ENCODE measurements at places on chromosomes 1 and 21. TPM values are rescaled to one million over a fixed set of nuclear protein-coding genes. Genes with fewer than 3 reads are reported as not detected.

MACO1 gene
- polyA plus RNA-seq, result 17.5 TPM

DNA sequence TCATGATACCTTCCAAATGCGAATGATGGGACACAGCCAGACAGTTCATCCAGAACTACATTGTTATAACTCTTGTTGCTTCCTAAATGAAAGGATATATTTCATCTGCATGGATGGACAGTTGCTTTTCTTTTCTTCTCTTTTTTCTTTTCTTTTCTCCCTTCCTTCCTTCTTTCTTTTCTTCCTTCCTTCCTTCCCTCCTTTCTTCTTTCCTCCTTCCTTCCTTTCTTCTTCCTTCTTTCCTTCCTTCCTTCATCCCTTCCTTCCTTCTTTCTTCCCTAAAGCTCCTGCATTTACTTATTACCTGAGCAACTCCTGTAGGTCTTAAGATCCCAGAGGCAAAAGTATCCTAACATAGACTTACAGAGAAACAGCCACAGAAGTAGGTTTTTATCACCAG lies 221.6 kb downstream of the DUSP10 start:
- DNase-seq, result no peak

- no peak for DNase-seq
Measured at GRCh38 chr1:33925586-33925985, 61.7 kb downstream of the HMGB4 start.

DNA sequence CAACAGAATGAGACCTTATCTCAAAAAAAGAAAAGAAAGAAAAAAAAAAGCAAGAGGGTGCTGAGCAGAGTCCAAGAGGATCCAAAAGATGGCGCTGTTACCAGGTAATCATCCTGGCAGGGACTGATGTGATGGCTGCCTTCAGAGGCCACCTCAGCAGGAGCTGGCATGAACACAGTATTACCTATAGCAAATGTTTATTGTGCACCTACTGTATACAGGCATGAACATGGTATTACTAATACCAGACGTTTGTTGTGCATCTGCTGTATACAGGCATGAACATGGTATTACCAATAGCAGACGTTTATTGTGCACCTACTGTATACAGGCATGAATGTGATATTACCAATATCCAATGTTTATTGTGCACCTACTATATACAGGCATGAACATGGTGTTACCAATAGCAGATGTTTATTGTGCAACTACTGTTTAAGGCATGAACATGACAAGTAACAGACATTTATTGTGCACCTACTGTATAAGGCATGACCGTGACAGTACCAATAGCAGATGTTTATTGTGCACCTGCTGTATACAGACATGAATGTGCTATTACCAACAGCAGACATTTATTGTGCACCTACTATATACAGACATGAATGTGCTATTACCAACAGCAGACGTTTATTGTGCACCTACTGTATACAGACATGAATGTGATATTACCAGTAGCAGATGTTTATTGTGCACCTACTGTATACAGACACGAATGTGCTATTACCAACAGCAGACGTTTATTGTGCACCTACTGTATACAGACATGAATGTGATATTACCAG lies 115.1 kb upstream of the TMEM51 start:
- peak; percentile 9 for DNase-seq

GRCh38 chr1:159923203-159924024 lies 1.9 kb downstream of the TAGLN2 start:
- DNase-seq, result peak; percentile 89

PROX1 gene
- polyA plus RNA-seq, result 7.8 TPM

DNA sequence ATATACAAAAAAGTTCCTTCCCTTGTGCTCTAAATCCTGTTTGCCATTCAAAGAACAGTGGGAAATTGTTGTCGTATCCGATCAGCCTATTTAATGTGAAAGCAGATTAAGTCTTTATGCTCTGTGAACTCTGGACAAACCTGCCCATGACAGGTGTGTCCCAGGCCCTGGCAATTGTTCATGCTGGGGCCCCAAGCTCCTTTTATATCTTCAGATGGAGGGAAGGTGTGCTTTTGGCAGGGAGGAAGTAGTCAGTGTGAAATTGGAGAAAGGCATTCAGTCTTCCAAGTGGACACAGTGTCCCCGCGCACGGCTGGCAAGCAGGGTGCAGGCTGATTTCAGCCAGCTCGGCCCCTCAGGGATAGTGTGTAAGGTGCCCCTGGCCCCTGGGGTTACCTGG lies 135.1 kb upstream of the F3 start:
- DNase-seq, result peak; percentile 42

DNA sequence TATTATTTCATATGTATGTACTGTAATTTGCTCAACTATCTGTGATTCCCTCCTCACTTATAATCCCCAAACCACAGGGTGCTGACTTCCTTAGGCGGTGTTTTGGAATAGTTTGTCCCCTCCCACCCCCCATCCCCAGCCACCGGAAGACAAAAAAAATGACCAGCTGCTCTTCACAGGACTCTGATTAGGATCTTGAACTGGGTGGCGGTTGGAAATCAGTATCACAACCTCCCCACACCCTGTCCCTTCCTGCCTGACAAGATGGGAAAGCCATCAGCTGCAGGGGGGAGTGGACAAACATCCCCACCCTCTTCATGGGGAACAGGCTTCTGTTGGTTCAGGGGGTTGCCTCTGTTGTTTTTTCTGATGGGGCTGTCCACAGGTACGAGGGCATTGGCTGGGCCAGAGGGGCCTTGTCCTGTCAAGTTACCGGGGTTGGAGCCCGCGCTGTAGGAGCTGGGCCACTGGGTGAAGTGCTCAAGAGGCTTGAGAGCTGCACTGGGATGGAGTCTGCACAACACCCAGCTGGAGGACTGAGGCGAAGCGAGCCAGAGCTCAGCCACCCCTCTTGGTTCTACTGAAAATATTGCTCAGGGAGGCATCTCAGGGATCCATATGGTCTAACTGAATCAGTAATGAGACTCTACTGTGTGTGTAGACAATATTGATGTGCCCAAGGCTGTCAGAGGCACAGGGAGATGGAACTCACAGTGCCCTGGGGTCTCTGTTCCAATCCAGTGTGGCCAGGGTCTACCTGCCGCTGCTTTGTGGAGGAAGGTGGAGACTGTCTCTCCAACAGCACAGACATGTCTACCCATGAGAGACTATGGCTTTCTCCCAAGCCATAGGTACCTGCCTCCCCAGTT lies 28.2 kb downstream of the NAV1 start:
- DNase-seq, result no peak

HCRTR1 gene
- polyA plus RNA-seq, result 0.81 TPM

DNA sequence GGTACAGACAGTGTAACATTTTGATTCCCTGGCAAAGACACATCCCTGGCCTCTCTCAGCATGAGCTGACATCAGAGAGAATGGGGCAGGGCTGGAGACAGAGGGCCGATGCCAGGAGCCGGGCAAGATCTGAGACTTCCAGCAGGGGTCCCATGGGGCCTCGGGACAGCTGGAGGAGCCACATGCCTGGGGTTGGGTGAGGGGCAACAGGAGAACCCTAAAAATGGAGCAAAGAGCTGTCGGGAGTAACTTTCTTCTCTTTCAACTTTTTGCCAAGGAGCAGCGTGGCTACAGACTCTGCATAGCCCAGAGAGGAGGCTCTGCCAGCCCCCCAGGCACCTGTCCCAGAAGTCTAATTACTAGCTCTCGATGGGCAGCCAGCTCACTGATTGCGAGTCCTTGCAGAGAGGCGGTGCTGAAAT lies 130.8 kb downstream of the LACTBL1 start:
- DNase-seq, result no peak

- no peak for DNase-seq
Measured at GRCh38 chr1:65827346-65827745, 34.7 kb downstream of the PDE4B start.

DNA sequence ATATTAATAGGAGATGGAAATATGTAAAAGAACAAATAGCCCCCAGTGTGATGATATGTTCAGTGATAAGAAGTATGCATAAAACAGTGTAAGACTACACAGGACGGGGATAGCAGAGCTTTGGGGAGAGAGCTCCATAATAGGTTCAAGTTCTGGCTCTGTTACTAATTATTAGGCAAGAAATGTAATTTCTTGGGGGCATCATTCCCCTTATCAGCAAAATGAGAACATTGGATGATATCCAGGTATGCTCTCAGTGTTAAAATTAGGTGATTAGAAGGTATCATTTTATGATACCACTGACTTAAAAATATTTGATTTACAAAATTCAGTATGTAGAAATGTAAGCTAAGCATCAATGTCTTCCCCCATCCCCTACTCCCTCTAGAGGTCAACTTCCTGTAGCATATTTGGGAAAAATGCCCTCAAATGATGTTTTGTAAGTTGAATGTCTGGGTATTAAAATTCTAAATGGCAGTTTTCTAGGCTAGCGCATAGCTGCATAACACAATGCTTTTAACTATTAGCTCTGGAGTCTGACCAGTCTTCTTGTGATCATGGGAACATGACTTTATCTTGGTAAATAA lies 585.7 kb upstream of the CAMK1G start:
- no peak for DNase-seq

DNA sequence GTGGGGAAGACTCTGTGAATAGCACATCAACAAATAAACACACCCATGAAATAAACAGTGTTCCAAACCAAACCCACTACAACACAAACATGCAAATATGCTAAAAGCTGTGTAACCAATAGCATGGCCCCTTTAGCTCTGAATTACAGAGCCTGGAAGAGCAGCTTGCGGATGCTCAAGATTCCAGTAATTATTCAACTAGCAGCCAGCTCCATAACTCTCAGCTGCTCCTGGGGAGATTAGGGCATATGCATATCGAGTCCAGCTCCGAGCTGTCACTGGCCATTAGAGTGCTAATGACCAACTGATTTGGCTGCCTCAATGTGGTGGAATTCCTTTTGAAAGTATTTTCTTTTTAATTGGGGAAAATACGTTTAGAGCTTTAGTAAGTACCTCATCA lies 207.1 kb downstream of the HHAT start:
- no peak for DNase-seq

DNA sequence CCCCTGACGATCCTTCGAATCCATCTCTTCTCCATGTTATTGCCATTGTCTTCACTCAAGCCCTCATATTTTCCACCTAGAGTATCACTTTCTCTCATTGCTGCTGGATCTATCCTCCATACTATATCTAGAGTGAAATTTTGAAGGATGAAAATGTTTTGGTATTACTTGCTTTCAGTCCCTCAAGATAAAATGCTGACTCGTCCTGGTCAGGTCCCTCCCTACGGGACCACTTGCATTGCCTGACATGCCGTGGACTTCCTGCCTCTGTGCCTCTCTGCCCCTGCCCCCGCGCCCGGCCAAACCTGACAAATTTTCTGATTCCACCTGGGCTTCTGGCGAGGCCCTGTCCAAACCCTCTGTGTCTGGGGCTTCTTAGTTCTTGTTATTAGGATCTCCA lies 23.6 kb downstream of the SPATA46 start:
- no peak for DNase-seq

DNA sequence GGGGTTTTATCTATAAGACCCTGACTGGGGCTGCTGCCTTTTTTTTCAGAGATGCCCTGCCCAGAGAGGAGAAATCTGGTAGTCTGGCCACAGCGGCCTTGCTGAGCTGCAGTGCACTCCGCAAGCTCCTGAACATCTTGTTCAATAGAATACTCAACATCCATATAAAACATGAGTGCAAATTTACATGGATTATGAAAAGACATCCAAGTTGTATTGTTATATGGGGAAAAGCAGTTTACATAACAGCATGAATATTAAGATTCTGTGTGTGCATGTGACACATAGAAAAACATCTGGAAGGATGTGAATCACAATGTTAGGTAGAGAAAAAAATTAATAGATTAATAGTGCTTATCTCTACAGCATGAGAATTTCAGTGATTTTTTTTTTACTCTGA lies 16.4 kb downstream of the COG2 start:
- DNase-seq, result no peak

- DNase-seq, result no peak
Measured at GRCh38 chr21:14830307-14830706, 234.5 kb downstream of the NRIP1 start.

WNT9A gene
- 5.1 TPM for polyA plus RNA-seq

DNA sequence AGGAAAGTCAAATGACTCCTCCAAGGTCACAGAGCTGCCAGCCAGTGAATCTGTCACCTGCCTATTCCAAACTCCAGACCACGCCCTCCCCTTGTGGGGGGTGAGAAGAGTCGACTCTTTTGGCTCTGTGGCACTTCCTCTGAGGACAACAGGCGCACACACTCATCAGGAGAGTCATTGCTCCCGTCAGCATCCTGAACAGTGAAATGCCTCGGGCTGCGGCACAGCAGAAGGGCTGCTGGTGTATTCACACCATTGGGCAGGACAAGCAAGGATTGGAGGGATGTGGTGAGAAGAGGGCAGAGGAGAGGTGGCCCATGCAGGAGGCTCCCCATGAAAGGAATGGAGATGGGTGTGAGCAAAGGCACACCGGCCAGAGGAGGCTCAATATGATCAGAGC lies 239.0 kb downstream of the TOMM20 start:
- no peak for DNase-seq

ILDR2 gene
- polyA plus RNA-seq, result 1.7 TPM

GRCh38 chr21:44364151-44365053 lies 11.0 kb downstream of the TRPM2 start:
- no peak for DNase-seq

- no peak for DNase-seq
Measured at GRCh38 chr1:83691953-83692500, 306.9 kb downstream of the TTLL7 start.

- peak; percentile 14 for DNase-seq
Measured at GRCh38 chr1:110083061-110083865, 12.8 kb upstream of the ALX3 start.

DNA sequence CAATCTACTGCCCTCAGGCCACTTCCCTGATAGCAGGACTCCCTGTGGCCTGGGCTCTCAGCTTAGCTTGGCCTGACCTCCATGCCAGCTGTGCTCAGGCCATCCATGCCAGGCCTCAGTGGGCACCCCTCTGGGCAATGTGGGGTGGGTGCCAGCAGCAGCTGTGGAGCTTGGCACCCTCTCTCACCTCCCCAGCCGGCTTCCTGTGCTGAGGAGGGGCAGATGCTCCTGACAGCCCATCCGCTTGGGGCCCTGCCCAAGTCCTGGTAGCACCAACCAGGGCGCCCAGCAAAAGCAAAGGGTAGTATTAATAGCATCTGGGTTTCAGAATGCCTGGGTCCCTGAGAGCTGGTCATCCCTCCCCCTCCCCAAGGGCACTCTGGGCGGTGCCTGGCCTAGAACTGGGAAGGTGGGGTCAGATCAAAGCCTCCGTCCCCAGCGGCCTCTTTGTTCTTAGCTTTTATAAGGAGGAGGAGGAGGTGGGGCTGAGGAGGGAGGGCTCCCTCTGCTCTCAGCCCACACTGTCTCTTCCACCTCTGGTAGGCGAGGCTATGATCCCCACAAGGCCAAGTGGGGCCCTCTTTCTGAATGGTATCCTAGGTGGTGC lies 6.1 kb downstream of the EFNA4 start:
- DNase-seq, result no peak

GRCh38 chr1:35441926-35442579 lies 115.2 kb downstream of the KIAA0319L start:
- no peak for DNase-seq

Measured in large intestine (tissue), 12 donors.